SIG-M5 (cell line): ENCODE measurements at places on chromosomes 3 and 15.

DNA sequence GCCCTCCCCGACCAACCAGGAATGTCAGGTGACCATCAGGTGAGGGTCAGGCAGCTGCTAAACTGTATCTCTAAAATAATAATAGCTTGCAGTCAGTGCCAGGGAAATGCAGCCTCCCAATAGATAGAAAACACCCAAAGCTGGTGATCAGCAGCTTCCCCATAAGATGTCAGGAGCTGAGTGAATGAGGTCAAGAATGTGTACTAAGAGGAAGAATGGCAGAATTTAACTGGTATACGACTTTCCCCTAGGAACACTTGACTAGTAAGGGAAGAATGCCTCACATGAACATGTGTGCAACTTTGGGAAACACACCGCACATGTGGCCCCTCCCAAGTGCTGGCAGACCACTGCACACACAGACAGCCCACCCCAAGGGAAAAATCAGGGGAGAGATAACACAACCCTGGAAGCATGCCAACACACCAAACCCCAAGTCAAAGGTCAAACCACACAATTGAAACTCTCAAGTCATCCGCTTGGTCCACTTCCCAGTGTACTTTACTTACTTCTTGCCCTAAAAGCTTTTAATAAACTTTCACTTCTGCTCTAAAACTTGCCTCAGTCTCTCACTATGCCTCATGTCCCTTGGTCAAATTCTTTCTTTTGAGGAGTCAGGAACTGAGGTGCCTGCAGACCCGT is 806.5 kb downstream of the OTOL1 start:
- no peak for DNase-seq

- no peak for DNase-seq
Measured at GRCh38 chr3:136495213-136495612, 245.1 kb downstream of the PCCB start.

DNA sequence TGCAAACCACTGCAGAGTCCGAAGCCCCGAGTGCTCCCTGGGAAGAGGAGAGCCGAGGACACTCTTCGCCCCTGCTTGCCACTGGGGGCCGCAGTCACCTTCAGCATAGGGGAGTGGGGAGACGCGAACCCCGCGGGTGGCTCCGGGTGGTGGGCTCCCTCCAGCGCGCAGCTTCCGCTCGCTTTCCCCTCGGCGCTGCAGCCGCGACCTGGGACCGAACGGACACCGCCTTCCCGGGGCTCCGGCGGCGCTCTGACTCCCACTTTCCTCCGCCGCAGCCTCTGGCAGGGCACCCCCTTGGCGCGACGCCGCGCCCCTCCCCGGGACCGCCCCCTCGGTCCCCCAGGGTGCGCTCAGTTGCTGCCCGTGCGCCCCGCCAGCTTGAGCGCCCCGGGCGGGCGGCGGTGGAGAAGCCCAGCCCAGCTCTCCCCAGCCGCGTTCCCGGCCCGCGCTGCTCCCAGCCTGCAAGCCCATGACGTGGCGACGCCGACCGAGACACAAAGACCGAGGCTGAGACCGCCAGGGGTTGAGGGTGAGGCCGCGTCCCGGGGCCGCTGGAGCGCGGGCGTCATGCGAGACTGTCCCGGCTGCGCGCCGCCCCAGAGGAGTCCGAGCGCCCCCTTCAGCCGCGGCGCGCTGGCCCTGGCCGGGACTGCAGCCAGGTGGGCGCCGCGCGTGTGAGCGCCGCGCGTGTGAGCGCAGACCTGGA is at the start of gene MINAR1:
MINAR1 (plus strand) TSS at position 701 of the 709 bp plus-strand sequence. CDS start 23,812 bp downstream, outside the sequence.
- DNase-seq: no peak

DNA sequence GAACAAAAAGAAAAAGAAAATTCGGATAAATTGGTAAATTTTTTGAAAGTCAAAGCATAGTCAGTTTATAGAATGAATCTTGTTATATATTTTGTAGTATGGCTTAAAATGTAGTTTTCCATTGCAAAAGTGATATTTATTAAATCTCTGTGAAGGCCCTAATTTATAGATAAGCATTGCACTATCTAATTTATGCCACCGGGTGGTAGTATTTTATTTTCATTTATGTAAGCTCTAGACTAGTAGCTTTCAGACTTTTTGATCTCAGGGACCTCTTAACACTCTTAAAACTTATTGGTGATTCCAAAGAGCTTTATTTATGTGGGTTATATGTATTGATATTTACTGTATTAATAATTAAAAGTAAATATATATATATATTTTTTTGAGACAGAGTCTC is 133.9 kb upstream of the LRRFIP2 start:
- no peak for DNase-seq

DNA sequence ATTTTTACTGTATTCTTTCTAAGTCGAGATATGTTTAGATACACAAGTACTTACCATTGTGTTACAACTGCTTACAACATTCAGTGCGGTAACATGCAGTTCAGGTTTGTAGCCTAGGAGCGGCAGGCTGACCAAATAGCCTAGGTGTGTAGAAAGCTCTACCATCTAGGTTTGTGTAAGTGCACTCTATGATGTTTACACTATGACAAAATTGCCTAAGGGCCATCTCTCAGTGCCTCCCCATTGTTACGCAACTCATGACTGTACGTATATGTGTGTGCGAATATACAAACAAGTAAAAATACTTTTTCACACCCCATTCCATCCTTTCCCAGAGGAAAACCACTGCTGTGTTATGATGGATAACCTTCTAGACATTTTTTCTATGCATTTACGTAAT is 44.3 kb downstream of the PXYLP1 start:
- DNase-seq: no peak

DNA sequence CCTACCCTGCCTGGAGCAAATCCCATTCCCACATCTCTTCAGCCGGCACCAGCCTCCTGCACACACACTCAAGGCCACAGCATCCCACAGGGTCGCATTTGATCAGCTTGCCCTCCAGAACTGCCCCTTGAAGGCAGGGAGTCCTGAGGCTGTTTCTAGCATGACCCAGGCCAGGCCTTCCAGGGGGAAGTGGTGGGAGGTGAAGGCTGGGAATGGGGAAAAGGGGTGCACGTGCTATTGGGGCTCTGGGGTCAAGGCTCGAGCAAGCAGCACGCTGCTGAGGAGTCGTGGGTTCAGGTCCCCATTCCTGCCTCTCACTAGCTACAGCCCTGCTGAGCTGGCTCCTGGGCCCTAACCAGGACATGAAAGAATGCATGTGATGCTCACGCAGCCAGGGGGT is 24.9 kb downstream of the SEMA7A start:
- no peak for DNase-seq

DNA sequence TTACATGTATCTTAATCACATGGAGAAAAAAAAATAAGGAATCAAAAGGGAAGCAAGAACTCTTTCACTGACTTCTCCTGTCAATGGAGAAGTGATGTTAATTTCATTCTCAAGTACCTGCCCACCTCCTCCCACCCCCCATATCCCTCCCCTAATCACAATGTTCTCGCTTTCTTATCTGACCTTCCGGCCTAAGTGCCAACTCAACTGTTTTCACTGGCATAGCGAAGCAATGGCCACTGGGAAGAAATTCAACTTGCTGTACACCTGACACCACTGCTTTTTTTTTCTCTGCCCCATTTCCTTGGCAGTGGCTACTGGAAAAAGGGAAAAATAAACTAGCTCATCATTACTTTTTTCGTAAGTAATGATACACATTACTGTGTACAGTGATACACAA is 3.8 kb downstream of the SGO1 start:
- no peak for DNase-seq

DNA sequence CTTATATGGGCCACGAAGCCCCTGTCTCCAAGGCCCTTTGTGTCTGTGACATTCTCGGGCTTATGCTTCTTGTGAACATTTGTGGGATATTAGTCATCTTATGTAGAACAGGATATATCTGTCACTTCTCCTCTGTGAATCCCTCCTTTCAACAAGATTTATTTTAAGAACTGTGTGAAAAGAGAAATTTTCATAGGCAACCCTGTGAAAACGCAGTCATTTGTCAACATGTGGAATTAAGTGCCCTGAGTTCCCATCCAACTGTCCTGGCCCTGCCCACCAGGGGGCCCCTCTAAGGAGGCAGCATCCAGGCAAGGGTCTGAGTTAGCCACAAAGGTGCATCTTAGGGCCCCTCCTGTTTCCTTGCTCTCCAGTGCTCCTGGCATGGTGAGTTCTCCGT is 76.8 kb upstream of the CHRNA7 start:
- no peak for DNase-seq

GRCh38 chr3:85960793-85961192 is 1002.0 kb downstream of the CADM2 start:
- DNase-seq: no peak

- no peak for DNase-seq
Measured at GRCh38 chr3:69058180-69058946, 6.2 kb upstream of the TMF1 start.
